Activated CD4-positive, alpha-beta T cell treated with anti-CD3 and anti-CD28 coated beads, Interleukin-10, Interleukin-2, amounts not matched to agents 100 ng/mL and 50 ng/mL, durations not matched to agents 16 hours and 8 hours (primary cell): ENCODE measurements at places on chromosomes 5 and 9.

DNA sequence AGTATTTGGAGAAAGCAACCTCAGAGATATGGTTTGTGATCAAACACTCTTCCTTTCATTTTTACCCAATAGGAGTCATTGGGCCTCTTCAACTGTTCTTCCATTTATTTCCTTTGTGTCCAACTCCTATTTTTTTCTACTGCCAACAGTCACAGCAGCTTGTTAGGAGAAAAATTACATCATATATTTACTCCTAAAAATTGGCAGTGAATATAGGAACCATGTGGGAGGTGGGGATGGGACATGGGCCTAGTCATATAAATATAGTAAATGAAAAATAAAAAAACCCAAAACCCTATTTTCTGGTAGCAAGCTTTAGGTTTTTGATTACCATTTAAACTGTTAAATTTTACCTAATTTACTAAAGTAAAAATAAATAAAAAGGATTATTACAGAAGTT lies 134.9 kb upstream of the MPDZ start:
- no peak for DNase-seq

DNA sequence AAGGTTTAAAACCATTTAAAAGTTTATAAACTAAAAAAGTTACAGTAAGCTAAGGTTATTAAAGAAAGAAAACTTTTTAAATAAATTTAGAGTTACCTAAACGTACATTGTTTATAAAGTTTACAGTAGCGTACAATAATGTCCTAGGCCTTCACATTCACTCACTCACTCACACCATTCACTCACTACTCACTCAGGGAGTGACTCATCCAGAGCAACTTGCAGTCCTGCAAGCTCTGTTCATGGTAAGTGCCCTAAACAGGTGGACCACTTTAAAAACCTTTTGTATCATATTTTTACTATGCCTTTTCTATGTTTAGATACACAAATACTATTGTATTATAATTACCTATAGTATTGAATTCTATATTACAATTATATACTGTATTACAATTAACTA lies 190.8 kb upstream of the RASA1 start:
- peak; percentile 18 for DNase-seq

GRCh38 chr9:108049026-108049607 lies 559.5 kb upstream of the KLF4 start:
- DNase-seq: no peak

- no peak for DNase-seq
Observed at GRCh38 chr9:8390571-8390970, 591.0 kb upstream of the DMAC1 start.

GRCh38 chr9:75229605-75230332 lies 141.5 kb downstream of the OSTF1 start:
- no peak for DNase-seq

GRCh38 chr9:105291938-105292337 lies 47.5 kb downstream of the SLC44A1 start:
- DNase-seq: no peak

DNA sequence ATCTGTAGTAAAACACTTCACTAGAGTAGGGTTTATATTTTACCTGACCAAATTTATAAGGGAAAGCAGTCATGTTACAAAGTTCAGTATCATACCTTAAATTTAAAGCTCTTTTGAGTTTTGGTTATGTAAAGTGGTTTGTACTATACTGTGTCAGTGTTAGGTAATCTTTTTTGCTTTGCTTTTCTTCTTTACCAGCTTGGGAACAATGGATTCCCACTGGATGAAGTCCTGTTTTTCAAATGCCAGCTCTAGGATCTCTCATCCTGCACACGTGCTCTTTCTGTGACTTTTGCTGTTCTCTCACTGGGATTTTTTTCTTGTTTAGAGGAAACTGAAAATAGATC lies 15.9 kb downstream of the CYSTM1 start:
- no peak for DNase-seq

GRCh38 chr5:17761326-17761725 lies 127.1 kb downstream of the TAF11L14 start:
- DNase-seq: no peak

DNA sequence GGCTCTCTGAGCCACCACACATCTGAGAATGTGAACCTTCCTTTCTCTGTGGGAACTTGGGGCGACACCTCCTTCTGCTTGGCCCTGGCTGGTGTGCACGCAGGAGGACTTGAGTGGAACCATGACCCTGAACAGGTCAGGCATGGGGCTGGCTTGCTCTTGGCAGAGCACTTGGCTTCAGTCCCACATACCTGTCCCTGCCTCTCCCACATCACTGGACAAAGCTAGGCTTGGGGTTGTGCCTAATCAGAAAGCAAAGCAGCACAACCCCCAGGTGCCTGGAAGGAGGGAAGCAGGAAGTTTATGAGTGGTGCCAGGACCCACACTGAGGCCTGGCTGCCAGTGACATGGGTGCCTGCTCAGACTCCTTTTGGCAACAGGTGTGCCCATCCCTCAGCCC lies 13.2 kb downstream of the GADD45G start:
- DNase-seq: no peak

DNA sequence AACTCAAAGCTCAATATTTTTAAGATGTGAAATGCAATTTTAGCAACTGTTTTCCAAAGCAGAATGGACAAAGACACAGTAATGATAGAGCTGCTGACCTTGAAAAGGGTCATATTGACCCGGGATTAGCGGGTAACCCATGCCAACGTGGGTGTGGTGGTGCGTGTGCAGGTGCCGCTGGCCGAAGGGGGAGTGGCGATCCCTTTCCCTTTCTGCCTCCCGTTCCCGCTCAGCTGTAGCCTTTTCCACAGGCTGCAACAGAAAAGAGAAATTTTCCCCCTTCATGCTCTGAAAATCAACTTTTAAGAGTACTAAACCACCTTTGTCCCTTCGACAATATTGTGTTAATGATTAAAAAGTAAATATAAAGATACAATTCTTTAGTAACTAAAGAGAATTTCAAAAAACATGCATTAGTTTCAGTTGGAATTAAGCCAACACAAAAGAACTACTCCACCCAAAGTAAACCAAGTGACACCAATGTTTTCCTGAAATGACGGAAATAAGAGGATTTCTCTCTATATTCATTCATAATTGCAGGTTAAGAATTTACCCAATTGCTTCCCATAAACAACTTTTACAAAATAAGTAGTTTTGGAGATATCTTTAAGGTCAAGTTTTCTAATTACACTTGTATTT lies 105.2 kb downstream of the ZNF608 start:
- DNase-seq: no peak
